ENCODE measurements at places on chromosomes 3 and 15.

DNA sequence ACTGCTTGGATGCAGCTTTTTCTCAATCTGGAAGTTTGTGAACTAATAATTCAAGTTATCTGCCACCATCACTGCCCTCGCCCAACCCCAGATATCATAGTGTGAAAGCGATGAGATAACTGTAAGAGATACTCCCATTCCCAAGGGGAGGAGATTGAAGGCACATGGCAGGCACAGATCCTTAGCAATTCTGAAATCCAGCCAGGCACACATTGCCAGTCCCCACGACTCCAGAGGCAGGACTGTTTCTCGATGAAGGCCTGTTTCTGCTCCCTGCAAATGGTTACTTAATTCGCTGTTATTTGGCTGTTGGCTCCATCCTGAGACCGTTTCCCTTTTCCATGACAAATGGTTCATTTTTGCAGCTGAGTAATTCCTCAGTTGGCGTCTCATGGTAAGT is 63.2 kb upstream of the NEDD4 start:
- no peak for DNase-seq

GRCh38 chr3:53046171-53047170 is 598 bp upstream of the SFMBT1 start:
- DNase-seq, result peak; percentile 59

- no peak for DNase-seq
Measured at GRCh38 chr3:186458306-186459107, 85.7 kb downstream of the CRYGS start.

DNA sequence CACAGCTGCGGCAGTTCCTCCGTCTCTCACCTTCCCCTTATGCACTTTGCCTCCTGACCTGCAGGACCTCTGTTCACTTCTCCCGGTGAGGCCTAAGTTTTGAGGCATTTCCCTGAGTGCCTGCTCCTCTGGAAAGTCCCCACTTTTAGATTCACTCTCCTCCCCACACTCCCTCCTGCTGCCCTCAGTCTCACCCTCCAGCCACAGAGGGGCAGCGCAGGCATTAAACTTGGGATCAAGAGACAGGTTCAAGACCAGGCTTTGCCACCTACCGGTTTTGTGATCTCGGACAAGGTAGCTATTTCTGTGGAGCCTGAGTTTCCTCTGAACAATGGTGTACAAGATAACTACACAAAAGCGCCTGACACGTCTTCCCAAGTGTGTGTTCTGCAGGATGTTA is 19.4 kb downstream of the SLC6A11 start:
- DNase-seq, result no peak

GRCh38 chr3:127166501-127167065 is 26.3 kb upstream of the PRR23E start:
- DNase-seq, result no peak

GRCh38 chr15:91974321-91974720 is 120.8 kb downstream of the SLCO3A1 start:
- no peak for DNase-seq

GRCh38 chr3:11989383-11990038 is 14.7 kb upstream of the SYN2 start:
- no peak for DNase-seq

- no peak for DNase-seq
Measured at GRCh38 chr3:128823631-128824030, 55.8 kb upstream of the ACAD9 start.

- no peak for DNase-seq
Measured at GRCh38 chr3:64783200-64783599, 95.4 kb upstream of the ADAMTS9 start.

- DNase-seq, result no peak
Measured at GRCh38 chr3:197082871-197083270, 53.3 kb upstream of the MELTF start.

GRCh38 chr3:130838898-130839600 is 54.8 kb upstream of the ATP2C1 start:
- no peak for DNase-seq

GRCh38 chr15:87877114-87877810 is 379.3 kb downstream of the NTRK3 start:
- DNase-seq, result no peak

- DNase-seq, result no peak
Measured at GRCh38 chr3:137035631-137036030, 77.8 kb downstream of the IL20RB start.

DNA sequence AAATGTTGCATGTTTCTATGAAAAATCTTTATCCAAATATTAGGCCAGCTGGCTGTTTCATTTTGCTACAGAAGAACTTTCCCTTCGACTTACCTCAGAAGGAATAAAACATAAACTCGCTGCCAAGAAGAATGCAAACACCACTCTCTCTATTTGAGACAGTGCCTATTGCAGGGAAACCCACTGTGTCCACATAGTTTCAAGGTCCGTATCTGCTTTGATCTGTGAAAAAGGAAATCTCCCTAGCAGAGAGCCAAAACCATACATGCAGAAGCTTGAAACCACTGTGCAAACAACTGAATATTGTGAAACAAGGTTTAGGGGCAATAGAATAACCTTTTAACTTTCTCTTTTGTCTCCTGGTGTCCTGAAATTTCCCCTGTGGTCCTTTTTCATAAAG is 35.0 kb upstream of the CAPN7 start:
- DNase-seq, result no peak

DNA sequence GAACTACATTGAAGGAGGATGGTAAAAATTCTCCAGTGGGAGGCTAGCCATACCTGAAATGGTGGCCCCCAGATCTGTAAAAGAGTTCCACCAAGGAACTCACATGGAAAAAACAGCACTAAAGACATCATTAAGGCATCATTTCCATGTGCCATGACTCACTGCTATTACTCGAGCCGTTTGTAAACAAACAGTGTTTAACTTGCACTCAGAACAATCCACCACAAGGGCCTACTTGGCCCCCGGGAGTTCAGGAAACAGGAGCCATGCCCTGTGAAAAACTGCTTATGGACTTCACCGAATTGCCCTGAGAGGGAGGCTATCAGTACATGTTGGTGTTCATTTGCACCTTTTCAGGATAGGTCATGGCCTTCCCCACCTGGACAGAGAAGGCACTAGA is 18.2 kb downstream of the CCR4 start:
- no peak for DNase-seq

GRCh38 chr3:177836671-177837070 is 639.4 kb upstream of the TBL1XR1 start:
- DNase-seq, result no peak

GRCh38 chr3:121995161-121996137 is 26.6 kb downstream of the ILDR1 start:
- no peak for DNase-seq

DNA sequence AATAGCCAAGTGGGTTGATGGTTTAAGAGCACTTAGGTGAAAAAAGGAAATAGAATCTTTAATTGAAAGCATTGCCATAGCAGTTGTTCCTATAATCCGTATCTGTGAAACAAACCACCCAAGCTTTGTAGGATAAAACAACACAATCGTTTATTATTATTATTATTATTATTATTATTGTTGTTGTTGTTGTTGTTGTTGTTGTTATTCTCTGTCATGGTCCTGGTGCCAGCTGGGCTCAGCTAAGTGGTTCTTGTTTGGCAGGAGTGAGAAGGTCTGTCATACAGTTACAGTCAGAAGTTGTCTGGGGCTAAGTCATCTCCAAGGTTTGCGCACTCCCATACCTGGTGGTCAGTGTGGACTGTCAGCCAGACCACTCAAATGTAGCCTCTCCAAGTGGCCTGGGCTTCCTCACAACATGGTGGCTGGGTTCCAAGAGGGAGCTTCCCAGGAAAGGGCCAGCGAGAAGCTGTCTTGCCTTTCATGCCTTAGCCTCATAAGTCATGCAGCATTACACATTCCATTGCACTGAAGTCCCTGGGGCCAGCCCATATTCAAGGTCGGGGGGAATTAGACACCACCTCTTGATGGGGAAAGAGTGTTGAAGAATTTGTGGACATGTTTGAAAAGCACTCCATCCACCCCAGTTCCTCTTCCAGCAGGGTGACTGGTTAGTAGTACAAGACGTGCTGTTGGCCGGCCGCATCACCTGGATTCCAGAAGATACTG is 54.3 kb upstream of the FGD5 start:
- no peak for DNase-seq

GRCh38 chr15:96358821-96359615 is 28.5 kb downstream of the NR2F2 start:
- DNase-seq, result no peak

DNA sequence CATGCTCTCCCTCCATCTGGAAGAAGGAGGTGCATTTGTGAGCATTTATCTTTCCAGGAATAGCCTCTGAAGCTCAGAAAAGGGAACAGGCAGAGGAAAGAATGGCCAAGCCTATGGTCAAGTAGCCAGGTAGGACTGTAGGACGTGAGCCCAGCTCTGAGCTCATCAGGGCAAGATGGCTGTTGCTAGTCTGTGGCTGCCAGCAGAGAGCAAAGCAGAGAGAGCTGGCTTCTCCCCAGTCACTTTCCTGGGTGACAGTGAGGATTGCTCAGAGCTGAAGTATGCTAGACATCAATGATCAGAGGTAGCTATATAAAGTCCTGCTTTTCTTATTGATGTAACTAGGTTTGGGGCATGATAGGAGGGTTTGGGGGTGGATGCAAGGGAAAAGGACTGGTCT is 146.1 kb upstream of the SLC24A5 start:
- no peak for DNase-seq

GRCh38 chr3:77096966-77097890 is 57.3 kb downstream of the ROBO2 start:
- no peak for DNase-seq

DNA sequence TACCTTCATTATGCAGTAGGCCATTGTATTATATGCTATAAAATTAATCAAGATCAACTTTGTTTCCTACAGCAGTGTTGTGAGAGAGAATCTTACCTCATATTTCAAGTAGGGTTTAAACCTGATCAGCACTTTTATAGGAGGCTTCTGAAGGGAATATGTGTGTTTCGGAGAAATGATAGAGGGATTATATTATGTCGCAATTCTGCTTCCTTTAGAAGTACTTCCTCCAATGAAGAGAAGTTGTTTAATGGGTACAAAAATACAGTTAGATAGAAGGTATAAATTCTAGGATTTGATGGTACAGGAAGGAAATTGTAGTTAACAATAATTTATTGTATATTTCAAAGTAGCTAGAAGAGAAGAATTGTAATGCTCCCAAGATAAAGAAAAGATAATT is 54.9 kb downstream of the NSUN3 start:
- no peak for DNase-seq
